ENCODE measurements at places on chromosomes 13 and 19.

GRCh38 chr13:21051675-21052074 is 9.7 kb downstream of the LATS2 start:
- H3K4me1 ChIP-seq: no peaks in the 10 kb centered on the region
- H3K36me3 ChIP-seq: no peaks in the 10 kb centered on the region
- no peak for DNase-seq
- no peak overlapping the region for H3K4me3 ChIP-seq

DNA sequence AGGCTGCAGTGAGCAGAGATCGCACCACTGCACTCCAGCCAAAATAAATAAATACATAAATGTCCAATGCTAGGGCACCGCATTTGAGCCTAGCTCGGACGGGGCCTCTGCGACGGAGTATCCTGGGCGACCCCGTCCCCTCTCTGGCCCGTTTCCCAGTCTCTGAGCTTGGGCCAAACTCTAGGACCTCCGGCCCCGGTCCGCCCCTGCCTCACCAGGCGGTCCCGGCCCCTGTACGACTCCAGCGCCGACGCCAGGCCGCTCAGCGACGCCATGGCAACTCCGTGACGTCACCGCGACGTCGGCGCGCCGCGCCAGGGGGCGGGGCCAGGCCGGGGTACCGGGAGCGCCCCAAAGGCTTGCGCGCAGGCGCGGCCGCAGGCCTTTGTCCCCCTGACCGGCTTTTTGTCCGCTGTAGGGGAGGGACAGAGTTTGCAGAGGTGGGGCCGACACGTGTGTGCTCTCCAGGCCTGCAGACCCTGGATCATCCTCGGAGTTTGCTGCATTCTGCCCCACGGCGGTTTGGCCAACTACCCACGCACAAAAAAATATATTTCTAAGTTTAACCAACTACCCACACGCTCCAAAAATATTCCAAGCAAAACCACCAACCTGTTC is at the start of gene PEX11G:
Gene PEX11G (minus strand): TSS at position 300 of the 618 bp plus-strand sequence. CDS start 25 bp downstream, at position 275.
- H3K4me1 ChIP-seq: no peaks in the 10 kb centered on the region
- H3K27me3 ChIP-seq: no peaks in the 10 kb centered on the region
- no peak within 1 kb of the TSS for H3K27ac ChIP-seq
- DNase-seq: peak; percentile 36

- no peaks in the 10 kb centered on the region for H3K27me3 ChIP-seq
- H3K36me3 ChIP-seq: no peaks in the 10 kb centered on the region
- H3K4me1 ChIP-seq: peaks cover 28% of the 10 kb centered on the region
- no peak overlapping the region for H3K4me3 ChIP-seq
Measured at GRCh38 chr13:110921209-110921608, 6.3 kb upstream of the ANKRD10 start.

GRCh38 chr19:4654437-4655361 is 15.4 kb downstream of the TNFAIP8L1 start:
- H3K36me3 ChIP-seq: peaks cover 11% of the 10 kb centered on the region
- no peak overlapping the region for H3K27ac ChIP-seq
- H3K4me3 ChIP-seq: no peak overlapping the region
- no peak for DNase-seq
- no peaks in the 10 kb centered on the region for H3K4me1 ChIP-seq

DNA sequence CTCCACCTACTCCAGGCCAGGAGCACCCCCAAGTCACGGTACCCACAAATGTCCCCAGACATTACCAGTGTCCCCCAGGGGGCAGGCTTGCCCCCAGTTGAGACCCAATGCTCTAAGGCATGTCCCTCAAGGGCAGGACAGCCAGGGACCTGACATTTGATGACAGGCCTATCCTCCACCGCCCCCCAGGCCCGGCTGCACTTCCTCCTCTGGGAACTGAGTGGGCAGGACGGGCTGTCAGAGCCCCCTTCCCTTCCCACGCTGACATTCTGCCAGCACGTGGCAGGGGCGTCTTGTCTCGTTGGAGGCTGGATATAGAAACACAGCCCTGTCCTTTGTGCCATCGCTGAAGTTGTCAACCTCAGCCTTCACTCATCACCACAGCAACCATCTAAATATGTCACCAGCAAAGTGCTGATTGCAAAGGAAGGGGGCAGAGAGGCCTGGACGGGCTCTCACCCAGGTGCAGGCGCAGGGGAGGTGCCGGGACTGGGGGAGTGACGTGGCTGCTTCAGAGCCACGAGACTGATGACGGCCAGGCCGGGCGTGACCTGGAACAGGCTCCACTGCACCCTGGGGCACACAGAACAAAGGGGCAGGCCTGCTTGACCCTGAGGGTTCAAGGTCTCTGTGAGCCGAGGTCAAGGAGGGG is 38.4 kb downstream of the GNG7 start:
- H3K27me3 ChIP-seq: no peaks in the 10 kb centered on the region
- no peak overlapping the region for H3K4me3 ChIP-seq
- peak overlapping the region; percentile 47 for H3K27ac ChIP-seq
- no peak for DNase-seq
- H3K4me1 ChIP-seq: peaks cover 23% of the 10 kb centered on the region

DNA sequence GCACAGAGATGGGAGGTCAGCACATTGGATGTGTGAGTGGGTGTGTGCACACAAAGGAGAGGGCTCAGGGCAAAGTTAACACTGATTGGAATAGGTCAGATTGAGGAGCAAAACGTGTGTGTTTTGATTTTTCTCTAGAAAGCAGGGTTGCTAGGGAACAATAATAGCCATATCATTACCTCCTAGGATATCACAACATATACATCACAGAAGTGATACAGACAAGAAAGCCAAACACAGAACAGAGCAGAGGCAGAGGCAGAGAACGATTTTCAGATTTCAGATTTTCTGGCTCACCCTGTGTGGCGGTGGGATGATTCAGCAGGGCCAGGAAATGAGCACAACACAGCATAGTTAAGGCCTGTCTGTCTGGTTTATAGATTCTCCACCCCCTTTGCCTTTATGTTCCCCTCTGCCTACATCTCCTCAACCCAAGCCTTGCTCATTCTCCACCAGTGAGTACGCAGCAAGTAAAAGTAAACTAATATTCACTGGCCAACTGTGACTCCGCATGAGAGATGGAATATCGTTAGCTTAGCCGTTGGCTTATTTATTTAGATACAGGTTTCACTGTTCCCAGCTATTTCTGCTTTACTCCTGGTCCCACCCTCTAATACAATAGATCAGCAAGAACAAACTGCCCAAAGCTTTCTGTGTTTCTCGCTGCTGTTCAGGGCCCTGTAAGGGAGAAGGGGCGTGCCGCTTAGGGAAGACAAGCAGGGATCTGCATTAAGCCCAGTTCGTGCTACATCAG is 182.7 kb upstream of the TSC22D1 start:
- no peaks in the 10 kb centered on the region for H3K27me3 ChIP-seq
- peaks cover 4% of the 10 kb centered on the region for H3K4me1 ChIP-seq
- DNase-seq: no peak
- H3K4me3 ChIP-seq: no peak overlapping the region

GRCh38 chr13:26502826-26503225 is 54.7 kb upstream of the WASF3 start:
- no peaks in the 10 kb centered on the region for H3K36me3 ChIP-seq
- no peaks in the 10 kb centered on the region for H3K4me1 ChIP-seq
- no peak overlapping the region for H3K4me3 ChIP-seq
- H3K27ac ChIP-seq: no peak overlapping the region
- DNase-seq: no peak

DNA sequence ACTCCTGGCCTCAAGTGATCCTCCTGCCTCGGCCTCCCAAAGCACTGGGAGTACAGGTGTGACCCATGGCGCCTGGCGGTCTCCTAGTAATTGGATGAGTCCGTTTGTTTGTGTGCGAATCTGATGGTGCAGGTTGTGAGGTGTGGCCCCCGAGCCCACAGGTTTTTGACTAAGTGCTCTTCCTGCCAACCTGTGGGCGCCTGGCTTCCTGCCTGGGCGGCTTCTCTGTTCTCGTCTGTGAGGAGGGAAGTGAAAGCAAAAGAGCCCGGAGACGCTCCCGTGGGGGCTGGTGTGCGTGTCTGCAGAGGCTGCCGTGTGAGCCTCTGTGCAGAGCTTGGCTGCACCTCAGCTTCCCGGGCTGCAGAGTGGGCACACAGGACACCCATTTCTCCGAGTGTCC is 10.0 kb downstream of the ARHGAP45 start:
- peak; percentile 85 for DNase-seq
- H3K4me3 ChIP-seq: peak overlapping the region; percentile 54
- H3K27ac ChIP-seq: peak overlapping the region; percentile 64
- peaks cover 35% of the 10 kb centered on the region for H3K4me1 ChIP-seq
- H3K36me3 ChIP-seq: peaks cover 47% of the 10 kb centered on the region
- H3K27me3 ChIP-seq: no peaks in the 10 kb centered on the region

DNA sequence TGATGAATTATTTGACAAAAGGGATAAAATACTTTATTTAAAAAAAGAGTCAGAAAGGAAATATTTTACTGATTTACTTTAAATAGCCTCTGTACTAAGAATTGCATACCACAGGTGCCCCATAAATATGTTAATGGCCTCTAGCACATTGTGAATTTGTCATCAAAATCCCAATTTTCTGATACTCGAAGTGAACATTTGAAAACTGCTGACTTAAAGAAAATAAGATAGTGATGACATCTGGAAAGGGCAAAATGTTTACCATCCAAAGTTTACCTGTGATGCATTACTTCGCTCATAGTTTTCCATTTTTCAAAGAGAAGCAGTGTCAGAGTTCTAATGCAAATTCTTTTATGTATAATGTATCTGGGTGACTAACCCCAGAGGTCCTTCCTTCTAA is 455.4 kb downstream of the KLF5 start:
- DNase-seq: no peak
- no peaks in the 10 kb centered on the region for H3K27me3 ChIP-seq
- H3K36me3 ChIP-seq: no peaks in the 10 kb centered on the region
- H3K4me1 ChIP-seq: no peaks in the 10 kb centered on the region
- H3K4me3 ChIP-seq: no peak overlapping the region

GRCh38 chr19:11096210-11096841 is 7.1 kb downstream of the LDLR start:
- no peaks in the 10 kb centered on the region for H3K27me3 ChIP-seq
- peaks cover 4% of the 10 kb centered on the region for H3K36me3 ChIP-seq
- peak; percentile 48 for DNase-seq
- H3K4me3 ChIP-seq: peak overlapping the region; percentile 50

GRCh38 chr13:59492030-59492636 is 671.6 kb downstream of the DIAPH3 start:
- DNase-seq: no peak
- H3K27ac ChIP-seq: no peak overlapping the region
- no peak overlapping the region for H3K4me3 ChIP-seq
- H3K36me3 ChIP-seq: no peaks in the 10 kb centered on the region

DNA sequence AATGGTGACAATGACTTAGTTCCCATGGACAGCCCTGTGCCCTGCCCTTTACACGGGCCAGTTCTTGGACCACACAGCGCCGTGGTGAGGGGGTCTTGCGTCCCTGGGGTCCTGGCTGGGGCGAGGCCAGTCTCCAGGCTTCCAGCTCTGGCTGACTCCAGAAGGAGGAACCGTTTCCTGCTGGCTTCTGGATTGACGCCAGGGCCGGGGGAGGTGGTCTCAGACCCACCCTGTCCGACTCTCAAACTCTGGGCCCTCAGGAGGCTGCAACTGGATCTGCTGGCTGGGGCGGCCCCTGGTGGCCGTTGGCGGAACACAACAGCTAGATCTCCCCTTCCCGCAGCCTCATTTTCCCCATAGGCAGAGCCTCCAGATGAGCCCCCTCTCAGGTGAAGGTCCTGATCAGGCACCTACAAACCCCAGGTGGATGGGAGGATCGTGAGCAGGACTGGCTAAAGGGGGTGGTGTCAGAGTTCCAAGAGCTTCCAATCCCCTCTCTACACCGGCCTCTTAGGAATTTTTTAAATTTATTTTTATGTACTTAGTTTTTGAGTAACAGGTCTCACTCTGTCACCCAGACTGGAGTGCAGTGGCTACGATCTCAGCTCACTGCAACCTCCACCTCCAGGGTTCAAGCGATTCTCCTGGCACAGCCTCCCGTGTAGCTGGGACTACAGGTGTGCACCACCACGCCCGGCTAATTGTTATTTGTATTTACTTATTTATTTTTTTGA is 8.0 kb downstream of the CCDC194 start:
- H3K4me3 ChIP-seq: no peak overlapping the region
- H3K27me3 ChIP-seq: peaks cover 2% of the 10 kb centered on the region
- DNase-seq: no peak
- no peaks in the 10 kb centered on the region for H3K36me3 ChIP-seq
- H3K4me1 ChIP-seq: peaks cover 11% of the 10 kb centered on the region

DNA sequence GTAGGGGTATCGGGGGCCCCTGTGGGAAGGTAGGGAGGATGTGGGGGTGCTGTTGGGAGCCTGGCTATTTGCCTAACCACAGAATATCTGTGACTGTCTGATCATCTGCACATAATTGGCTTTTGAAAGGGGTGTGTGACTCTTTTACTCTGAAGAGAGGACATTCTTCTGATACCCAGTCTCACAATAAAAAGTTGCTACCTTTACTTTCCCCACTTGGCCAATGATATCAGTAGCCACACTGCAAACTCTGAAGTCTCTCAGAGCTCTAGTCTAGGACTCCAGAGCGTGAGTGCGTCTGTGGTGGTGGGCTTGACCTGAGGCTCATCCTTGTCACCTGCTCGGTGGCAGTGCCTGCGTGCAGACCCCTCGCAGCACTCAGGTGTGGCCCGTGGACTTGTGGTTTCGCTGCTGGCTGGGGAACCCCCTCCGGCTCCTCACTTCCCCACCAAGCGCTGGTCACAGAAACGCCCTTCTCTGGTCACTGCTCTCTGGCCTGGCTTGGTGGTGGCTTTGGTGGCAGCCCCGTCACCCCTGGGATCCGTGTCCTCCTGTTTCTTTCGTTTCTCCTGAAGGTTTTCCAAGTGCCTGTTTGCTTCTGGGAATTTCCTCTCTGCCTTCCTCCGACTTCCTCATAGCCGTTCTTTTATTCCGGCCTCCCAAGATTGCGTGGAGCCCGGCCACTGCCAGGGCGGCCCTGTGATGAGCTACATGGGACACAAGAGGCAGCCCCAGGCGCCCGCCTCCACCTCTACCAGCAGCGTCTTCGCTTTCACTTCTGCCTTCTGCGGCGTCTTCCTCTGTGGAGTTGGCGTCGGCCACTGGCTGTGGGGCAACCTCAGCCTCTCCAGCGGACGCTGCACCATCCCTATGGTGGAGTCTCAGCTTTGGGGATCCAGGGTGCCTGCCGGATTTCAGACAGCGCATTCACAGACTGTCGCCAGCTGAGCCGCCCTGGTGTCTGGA is 78.0 kb downstream of the ATP11A start:
- DNase-seq: peak; percentile 17
- peaks cover 19% of the 10 kb centered on the region for H3K4me1 ChIP-seq
- peak overlapping the region; percentile 78 for H3K27ac ChIP-seq
- no peaks in the 10 kb centered on the region for H3K27me3 ChIP-seq
- peak overlapping the region; percentile 58 for H3K4me3 ChIP-seq

DNA sequence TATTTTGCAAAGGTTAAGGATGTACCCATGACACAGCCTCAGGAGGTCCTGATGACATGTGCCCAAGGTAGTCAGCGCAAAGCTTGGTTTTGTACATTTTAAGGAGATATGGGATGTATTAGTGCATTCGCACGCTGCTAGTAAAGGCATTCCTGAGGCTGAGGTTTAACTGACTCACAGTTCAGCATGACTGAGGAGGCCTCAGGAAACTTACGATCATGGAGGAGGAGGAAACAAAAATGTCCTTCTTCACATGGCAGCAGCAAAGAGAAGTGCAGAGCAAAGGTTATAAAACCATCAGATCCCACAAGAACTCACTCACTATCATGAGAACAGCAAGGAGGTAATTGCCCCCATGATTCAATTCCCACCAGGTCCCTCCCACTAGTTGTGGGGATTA is 1017.4 kb downstream of the EFNB2 start:
- no peak overlapping the region for H3K4me3 ChIP-seq
- no peaks in the 10 kb centered on the region for H3K4me1 ChIP-seq
- DNase-seq: no peak
- no peaks in the 10 kb centered on the region for H3K27me3 ChIP-seq
- H3K36me3 ChIP-seq: no peaks in the 10 kb centered on the region
- no peak overlapping the region for H3K27ac ChIP-seq

Data from GM12878 (cell line).